ENCODE measurements at places on chromosomes 6 and 20. TPM values are rescaled to one million over a fixed set of nuclear protein-coding genes. Genes with fewer than 3 reads are reported as not detected.

- no peaks in the 10 kb centered on the region for H3K36me3 ChIP-seq
- no peaks in the 10 kb centered on the region for H3K4me1 ChIP-seq
- no peak for DNase-seq
- no peaks in the 10 kb centered on the region for H3K27me3 ChIP-seq
- H3K27ac ChIP-seq: no peak overlapping the region
These were observed 108.4 kb upstream of the PLEKHG1 start for GRCh38 chr6:150491131-150491810.

VSTM2L gene
- not detected for total RNA-seq

DNA sequence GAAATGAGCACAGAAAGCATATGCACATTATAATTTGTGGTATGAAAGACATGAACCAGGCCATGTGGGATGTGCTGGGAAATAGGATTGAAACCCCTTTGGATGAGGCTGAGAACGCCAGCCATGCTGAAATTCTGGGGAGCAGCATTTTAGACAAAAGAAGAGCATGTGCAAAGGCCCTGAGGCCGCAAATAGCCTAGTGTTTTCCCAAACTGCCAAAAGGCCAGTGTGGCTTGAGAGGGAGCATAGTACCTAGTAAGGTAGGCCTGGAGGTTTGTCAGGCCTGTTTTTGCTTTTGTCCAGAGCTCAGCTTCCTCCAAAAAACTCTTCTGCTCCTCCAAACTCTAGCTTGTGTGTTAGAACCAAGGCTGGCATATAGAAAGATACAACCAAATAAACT lies 57.4 kb upstream of the NOP56 start:
- H3K4me1 ChIP-seq: no peaks in the 10 kb centered on the region
- no peaks in the 10 kb centered on the region for H3K36me3 ChIP-seq
- no peak for DNase-seq
- no peak overlapping the region for H3K27ac ChIP-seq
- no peak overlapping the region for H3K4me3 ChIP-seq

DNA sequence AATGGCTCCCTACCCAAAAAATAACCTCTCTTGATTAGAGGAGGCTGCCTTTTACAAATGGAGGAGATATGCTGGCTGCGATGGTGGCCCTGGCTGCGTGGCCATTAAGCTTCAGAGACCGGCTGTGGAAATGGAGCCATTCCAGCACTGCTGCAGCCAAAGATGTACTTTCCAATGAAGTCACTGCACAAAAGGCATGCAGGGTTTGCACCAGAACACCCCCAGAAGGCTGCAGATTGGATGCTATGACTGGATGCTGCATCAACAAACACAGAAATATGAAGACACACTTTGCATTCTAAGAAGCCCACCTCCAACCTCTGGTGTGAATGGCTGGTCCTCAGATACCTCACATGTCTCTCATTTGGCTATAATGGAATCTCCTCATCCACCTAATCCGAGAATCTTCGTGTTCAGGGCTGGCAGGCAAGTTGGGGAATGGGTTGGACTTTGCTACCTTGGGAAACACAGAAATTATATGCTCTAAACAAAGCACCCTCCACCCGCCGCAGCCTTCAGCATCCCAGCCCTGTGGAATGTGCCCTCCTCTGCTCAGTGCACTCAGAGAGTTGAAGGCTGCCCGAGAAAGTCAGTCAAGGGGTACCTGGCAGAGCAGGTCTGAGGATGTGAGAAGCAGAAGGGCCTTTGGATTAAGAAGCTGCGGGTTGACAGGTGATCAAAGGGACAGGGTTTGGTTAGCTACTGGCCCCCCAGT lies 35.3 kb downstream of the APCDD1L start:
- no peaks in the 10 kb centered on the region for H3K4me1 ChIP-seq
- H3K36me3 ChIP-seq: no peaks in the 10 kb centered on the region
- no peak for DNase-seq
- H3K27ac ChIP-seq: no peak overlapping the region
- H3K27me3 ChIP-seq: no peaks in the 10 kb centered on the region

GRCh38 chr6:16256781-16257180 lies 18.4 kb downstream of the GMPR start:
- no peaks in the 10 kb centered on the region for H3K36me3 ChIP-seq
- no peaks in the 10 kb centered on the region for H3K4me1 ChIP-seq
- no peak overlapping the region for H3K27ac ChIP-seq
- no peaks in the 10 kb centered on the region for H3K27me3 ChIP-seq
- no peak for DNase-seq

- no peaks in the 10 kb centered on the region for H3K4me1 ChIP-seq
- DNase-seq: no peak
- no peak overlapping the region for H3K27ac ChIP-seq
- no peaks in the 10 kb centered on the region for H3K27me3 ChIP-seq
These were observed 18.3 kb downstream of the NFYA start for GRCh38 chr6:41090841-41091761.

- no peaks in the 10 kb centered on the region for H3K27me3 ChIP-seq
- H3K27ac ChIP-seq: no peak overlapping the region
- no peak overlapping the region for H3K4me3 ChIP-seq
These were observed 434.7 kb downstream of the BCKDHB start for GRCh38 chr6:80541181-80541580.

EEF1E1 gene
- 15.6 TPM for total RNA-seq

CHRNA4 gene
- not detected for total RNA-seq

- no peak for DNase-seq
- H3K36me3 ChIP-seq: no peaks in the 10 kb centered on the region
- H3K27ac ChIP-seq: no peak overlapping the region
These were observed 53.9 kb downstream of the GTF2H5 start for GRCh38 chr6:158222066-158222465.

C6orf47 gene
- total RNA-seq: 23.2 TPM

PTK6 gene
- 0.76 TPM for total RNA-seq

STMND1 gene
- not detected for total RNA-seq

- no peak overlapping the region for H3K27ac ChIP-seq
- H3K4me1 ChIP-seq: no peaks in the 10 kb centered on the region
- H3K36me3 ChIP-seq: no peaks in the 10 kb centered on the region
These were observed 6.7 kb downstream of the KLHL32 start for GRCh38 chr6:96931198-96931597.

DNA sequence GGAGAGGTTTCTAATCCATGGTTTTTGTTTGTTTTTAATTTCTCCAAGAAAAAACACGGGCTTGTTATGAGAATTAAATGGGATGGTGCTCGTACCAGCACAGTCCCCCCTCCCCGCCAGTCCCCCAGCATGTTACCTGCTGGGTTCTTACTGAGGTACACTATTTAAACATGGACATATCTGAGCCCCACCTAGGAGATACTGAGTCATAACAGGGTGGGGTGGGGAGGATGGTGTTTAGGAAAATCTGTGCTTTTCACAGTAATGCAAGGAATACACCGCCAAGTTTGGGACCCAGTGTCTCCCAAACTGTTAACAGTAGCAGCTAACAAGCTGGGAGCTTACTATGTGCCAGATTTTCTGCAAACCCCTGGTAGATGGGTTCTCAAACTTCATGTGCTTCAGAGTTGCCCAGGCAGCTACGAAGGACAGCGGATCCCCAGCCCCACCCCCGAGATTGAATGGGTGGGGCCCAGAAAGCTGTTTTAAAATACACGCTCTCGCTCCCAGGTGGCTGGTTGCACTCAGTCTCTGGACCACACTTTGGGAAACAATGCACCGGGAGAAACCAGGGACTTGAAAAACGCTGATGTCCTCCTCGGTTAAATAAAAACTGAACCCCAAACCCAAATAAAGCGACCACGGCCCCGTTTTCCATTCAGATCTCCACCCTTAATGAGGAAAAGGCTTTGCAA lies 995 bp downstream of the ZFP64 start:
- H3K36me3 ChIP-seq: no peaks in the 10 kb centered on the region
- no peak for DNase-seq
- H3K4me3 ChIP-seq: peak overlapping the region; percentile 88
- H3K27me3 ChIP-seq: no peaks in the 10 kb centered on the region
- H3K27ac ChIP-seq: peak overlapping the region; percentile 78
- H3K4me1 ChIP-seq: peaks cover 10% of the 10 kb centered on the region

GRCh38 chr6:33198853-33199436 lies 1.5 kb downstream of the RXRB start:
- no peak overlapping the region for H3K4me3 ChIP-seq
- DNase-seq: no peak
- peaks cover 20% of the 10 kb centered on the region for H3K4me1 ChIP-seq
- peak overlapping the region; percentile 96 for H3K27ac ChIP-seq
- peaks cover 27% of the 10 kb centered on the region for H3K36me3 ChIP-seq

DNA sequence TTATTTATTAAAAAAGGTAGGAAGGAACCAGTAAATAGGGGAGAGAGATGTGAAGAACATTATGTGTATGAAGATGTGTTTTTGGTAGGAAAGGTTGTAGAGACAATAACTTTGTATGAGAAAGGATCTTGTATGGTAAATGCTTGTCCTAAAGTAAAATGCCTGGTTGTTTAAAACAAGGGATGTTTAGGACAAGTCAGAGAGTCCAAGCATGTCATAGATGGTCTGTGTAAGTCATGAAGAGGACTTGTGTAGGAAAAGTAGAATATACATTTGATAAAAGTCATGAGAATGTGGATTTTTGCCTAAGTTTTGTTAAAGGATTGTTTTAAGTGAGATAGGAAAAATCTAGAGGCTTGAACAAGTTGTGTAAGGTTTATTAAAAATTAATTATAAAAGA lies 325.1 kb downstream of the CDH26 start:
- H3K4me3 ChIP-seq: no peak overlapping the region
- H3K27me3 ChIP-seq: no peaks in the 10 kb centered on the region
- no peaks in the 10 kb centered on the region for H3K36me3 ChIP-seq
- no peak overlapping the region for H3K27ac ChIP-seq
- no peak for DNase-seq
- H3K4me1 ChIP-seq: no peaks in the 10 kb centered on the region

GRCh38 chr6:135090819-135091218 lies 36.2 kb upstream of the HBS1L start:
- DNase-seq: no peak
- H3K4me3 ChIP-seq: no peak overlapping the region
- H3K27me3 ChIP-seq: no peaks in the 10 kb centered on the region
- peak overlapping the region; percentile 27 for H3K27ac ChIP-seq
- H3K4me1 ChIP-seq: peaks cover 69% of the 10 kb centered on the region

TMEM170B gene
- total RNA-seq: 3.2 TPM

GRCh38 chr20:45450097-45450818 lies 19.3 kb upstream of the WFDC2 start:
- no peak overlapping the region for H3K4me3 ChIP-seq
- H3K27ac ChIP-seq: no peak overlapping the region
- no peaks in the 10 kb centered on the region for H3K36me3 ChIP-seq
- DNase-seq: peak; percentile 19
- no peaks in the 10 kb centered on the region for H3K4me1 ChIP-seq
- H3K27me3 ChIP-seq: no peaks in the 10 kb centered on the region

ANKEF1 gene
- 6.7 TPM for total RNA-seq

MUC21 gene
- total RNA-seq: not detected

DNA sequence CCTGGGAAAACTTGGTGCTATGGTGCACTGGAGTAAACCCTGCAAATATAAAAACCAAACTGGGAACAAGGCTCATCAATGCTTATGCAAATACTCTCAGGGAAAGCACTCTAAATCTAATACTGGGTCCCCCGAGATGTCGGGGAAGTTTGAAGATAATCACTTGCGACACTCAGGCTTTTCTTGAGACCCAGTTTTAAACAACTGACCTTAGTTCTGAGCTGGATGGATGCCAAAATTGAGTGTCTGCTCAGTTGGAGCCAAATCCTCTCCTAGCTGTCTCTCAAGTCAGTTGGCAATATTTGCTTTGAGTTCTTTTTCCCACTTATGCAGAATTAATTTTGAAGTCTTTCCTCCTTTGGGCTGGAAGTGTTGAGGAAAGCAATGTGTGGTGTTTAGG lies 75.5 kb upstream of the CD2AP start:
- H3K36me3 ChIP-seq: no peaks in the 10 kb centered on the region
- no peak overlapping the region for H3K27ac ChIP-seq
- no peak for DNase-seq
- no peak overlapping the region for H3K4me3 ChIP-seq

DNA sequence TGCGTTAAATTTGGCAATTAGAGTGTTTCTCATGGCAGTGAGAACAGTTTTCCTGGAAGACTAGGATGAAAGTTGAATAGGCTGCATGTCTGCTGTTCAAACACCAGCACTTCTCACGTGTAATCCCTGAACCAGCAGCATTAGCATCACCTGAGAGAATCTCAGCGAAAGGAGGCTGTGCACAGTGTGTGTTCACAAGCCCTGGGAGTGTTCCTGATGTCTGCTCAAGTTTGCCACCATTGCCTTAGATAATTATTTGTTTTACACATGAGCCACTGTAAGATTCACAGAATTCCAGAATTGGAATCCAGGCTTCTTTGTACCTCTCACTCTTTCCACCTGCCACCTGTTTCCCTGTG lies 117.3 kb downstream of the JARID2 start:
- H3K27ac ChIP-seq: peak overlapping the region; percentile 17
- H3K4me1 ChIP-seq: peaks cover 17% of the 10 kb centered on the region
- no peak for DNase-seq
- H3K36me3 ChIP-seq: no peaks in the 10 kb centered on the region

DNA sequence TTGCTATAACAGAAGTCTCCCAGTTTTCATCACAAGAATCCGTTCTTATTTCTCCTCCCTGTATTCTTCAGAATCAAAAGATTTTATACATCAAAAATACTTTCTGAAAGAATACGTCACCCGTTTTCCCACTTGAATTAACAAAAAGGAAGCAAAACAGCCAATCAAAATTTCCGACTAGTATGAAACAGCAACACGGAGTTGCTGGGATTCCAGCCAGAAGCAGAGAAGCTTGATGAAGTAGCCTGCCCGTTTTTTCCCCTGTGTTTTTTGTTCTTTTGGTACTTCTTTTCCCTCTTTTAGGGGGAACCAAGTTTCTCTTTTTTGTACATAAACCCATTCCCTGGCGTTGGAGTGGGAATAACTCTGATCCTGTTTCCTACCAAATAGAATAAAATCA lies 14.6 kb downstream of the TXLNB start:
- H3K27me3 ChIP-seq: no peaks in the 10 kb centered on the region
- no peak overlapping the region for H3K27ac ChIP-seq
- H3K36me3 ChIP-seq: no peaks in the 10 kb centered on the region

DNA sequence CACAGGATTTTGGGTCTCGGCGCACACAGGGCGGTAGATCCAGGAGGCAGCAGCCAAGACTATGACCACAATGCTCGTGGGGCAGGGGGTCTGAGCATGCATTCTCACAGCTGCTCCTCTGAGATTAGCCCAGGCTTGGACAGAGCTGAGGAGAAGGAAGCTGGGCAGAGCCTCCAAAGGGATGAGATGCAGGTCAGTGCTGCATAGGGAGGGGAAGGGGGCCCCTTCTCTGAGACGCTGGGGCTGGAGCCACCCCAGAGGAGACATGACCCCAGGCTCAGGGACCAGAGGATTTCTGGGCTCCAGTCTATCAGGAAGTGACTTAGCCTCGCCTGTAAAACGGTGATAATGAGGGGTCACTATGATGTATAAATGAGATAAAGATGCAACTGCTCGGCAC lies 93.9 kb downstream of the BFSP1 start:
- H3K27me3 ChIP-seq: no peaks in the 10 kb centered on the region
- no peaks in the 10 kb centered on the region for H3K4me1 ChIP-seq
- no peaks in the 10 kb centered on the region for H3K36me3 ChIP-seq
- no peak for DNase-seq
- no peak overlapping the region for H3K4me3 ChIP-seq
- no peak overlapping the region for H3K27ac ChIP-seq

- H3K4me1 ChIP-seq: peaks cover 4% of the 10 kb centered on the region
- H3K36me3 ChIP-seq: peaks cover 10% of the 10 kb centered on the region
- H3K4me3 ChIP-seq: no peak overlapping the region
- no peak overlapping the region for H3K27ac ChIP-seq
These were observed 1.8 kb downstream of the ZDHHC14 start for GRCh38 chr6:157382821-157383220.
